ENCODE measurements at places on chromosomes 16 and 17.
A peak's percentile ranks its signal among the peaks of the same experiment; 100 is the strongest.

GRCh38 chr17:15512071-15512709, 44.8 kb upstream of the CDRT4 start:
- DNase-seq: no peak

DNA sequence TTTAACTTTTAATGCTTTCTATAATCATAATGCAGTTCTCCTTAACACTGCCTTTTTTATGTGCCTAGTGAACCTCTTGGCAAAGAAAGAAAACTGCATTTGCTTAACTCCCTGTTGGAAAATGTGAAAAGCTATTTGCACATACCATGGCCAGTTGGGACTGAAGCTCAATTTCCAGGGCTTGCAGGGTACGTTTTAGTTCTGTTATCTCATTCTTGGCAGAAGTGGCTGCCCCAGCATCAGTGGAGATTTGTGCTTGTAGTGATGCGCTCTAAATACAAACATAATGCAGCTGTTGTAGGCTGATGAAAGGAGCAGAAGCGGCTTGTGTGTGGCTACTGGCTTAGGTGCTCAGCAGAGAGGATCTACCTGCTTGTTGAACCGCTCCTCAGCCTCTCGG, 3.7 kb downstream of the KRT24 start:
- no peak for DNase-seq

DNA sequence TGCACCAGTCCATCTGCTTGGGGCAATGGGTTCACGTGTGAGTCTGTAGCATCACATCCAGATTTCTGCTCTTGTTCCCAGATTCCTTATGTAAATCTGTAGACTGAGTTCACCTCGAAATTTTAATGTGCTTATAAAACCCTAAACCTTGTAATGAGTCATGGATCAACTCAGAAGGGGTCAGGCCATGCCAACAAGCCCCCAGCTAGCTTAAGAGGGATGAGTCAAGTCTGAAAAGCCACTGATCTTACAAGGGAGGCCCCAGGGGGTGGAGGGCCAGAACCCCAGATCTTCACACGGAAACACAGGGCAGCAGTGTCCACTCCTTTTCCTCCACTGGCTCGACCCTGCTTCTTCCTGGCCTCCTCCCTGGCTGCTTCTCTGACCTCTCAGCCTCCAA, 399.1 kb upstream of the CDH5 start:
- DNase-seq: no peak

- no peak for DNase-seq
Measured at GRCh38 chr16:82439678-82440293, 187.0 kb upstream of the CDH13 start.

DNA sequence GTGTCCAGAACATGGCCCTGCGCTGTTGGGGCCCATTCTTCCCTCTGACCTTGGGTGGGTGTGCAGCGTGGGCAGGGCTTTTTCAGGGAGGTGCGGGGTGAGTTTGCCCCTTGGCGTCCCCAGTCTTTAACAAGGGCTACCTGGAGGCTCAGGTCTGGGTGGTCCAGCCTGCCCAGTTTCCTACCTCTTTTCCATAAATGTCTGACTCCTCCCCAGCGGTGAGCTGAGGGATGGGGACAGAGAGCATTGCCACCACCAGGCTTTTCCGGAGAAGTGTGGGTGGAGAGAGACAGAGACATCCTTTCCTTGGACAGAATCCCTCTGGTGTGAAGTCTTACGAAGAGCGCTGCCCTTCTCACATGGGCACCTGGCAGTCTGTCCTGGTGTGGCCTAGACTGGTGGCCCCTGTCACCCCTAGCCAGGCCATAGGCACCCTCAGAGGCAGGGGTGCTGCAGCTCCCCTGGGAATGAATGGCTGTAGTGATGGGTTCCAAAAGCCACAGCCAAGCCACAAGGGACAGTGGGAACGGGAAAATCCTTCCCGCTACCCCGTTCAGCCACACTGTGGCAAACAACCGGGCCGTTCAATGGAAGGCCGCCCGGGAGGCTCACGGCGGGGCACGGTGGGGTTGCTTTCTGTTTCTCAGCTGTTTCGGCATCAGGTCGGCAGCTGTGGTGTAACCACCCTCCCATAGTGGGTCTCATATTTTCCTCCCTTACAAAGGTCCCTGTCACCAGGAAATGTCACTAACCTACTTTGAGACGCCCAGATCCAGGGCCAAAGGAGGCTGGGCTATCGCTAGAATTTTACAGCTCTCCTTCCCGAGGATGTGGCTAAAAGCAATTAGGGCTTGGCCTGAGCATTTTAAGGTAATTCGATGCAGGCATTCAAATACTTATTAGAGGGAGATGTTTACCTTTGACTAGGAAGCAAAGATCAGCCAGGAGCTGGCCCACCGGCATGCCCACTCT, 61.9 kb upstream of the GSE1 start:
- DNase-seq: no peak

DNA sequence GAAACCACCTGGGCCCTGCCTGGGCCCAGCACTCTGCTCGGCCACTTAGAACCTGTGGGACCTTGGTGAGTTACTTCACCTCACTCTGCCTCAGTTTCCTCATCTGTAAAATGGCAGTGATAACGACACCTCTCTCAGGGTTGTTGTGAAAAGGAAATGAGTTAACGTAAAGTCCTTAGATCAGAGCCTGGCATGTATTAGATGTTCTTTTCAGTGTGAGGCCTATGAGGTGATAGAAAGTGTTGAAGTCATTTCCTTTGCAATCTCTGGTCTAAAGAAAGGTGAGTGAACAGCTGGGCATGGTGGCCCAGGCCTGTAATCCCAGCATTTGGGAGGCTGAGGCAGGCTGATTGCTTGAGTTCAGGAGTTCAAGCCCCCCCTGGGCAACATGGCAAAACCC, 51.7 kb upstream of the LGALS9 start:
- no peak for DNase-seq

- DNase-seq: peak; percentile 88
Measured at GRCh38 chr17:75827308-75828075, 16.7 kb downstream of the UNC13D start.

GRCh38 chr17:18280249-18280648, 19.8 kb downstream of the MIEF2 start:
- no peak for DNase-seq

GRCh38 chr16:77790912-77791311, 2.5 kb downstream of the VAT1L start:
- no peak for DNase-seq

GRCh38 chr16:19868421-19868820, 16.2 kb downstream of the GPRC5B start:
- no peak for DNase-seq

DNA sequence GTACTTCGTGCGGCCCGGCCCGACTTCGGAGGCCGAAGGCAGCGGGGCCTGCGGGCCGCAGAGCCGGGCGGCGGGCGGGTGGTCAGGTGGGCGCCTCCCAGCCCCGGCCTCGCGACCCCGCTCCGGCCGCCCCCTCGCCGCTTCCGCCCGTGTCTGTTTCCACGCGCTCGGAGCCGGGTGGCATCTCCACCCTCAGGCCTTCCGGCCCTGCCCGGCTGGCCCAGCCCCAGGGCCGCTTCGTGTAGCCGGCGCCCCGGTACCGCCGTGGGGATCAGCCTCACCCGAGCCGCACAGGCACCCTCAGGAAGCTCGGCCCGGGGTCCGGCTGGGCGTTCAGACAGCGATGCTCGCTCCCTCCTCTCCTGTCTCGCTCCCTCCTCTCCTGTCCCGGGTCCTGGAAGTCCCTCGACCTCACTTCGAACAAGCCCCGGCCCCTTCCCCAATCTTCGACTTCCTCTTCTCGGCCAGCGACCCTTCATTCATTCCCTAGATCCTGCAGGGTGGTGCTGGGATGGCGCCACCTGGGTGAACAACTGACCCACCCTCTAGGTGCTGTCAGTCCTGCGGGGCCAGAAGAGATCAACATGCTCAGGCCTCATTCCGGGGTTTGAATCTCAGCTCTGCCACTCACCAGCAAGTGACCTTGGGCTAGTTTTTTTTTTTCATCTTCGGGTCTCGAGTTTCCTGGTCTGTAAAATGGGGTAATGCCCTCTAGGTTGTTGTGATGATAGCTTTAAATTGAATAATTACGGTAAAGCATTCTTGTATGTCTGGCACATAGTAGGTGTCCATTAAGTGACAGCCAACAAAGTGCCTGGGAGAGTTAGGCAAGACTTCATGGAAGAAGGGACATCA, 610 bp downstream of the VPS4A start:
- peak; percentile 81 for DNase-seq

- no peak for DNase-seq
Measured at GRCh38 chr16:22971346-22971924, 157.5 kb downstream of the HS3ST2 start.

- no peak for DNase-seq
Measured at GRCh38 chr17:66570447-66571195, 264.3 kb upstream of the CACNG5 start.

GRCh38 chr17:59696682-59697277, 10.4 kb downstream of the PTRH2 start:
- DNase-seq: no peak

DNA sequence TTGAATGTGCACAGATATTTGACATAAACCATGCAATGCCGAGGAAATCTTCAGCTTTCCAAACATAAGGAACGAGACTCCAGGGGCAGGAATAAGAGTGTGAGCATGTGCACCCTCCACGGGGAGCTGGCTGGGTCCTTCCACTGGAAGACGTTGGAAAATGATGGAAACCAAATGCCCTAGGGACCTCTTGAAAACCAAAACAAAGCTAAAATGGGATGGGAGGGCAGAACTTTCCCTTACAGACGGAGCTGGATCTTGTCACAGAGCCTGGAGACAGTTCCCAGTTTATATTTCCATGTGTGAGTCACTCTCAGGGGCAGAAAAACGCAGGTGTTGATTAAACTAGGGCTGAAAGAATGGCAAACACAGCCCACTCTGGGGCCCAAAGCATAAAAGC, 34.4 kb upstream of the DNAH17 start:
- DNase-seq: no peak

- no peak for DNase-seq
Measured at GRCh38 chr17:50059759-50060273, 3.9 kb downstream of the ITGA3 start.

- peak; percentile 34 for DNase-seq
Measured at GRCh38 chr17:82949361-82949760, 109.5 kb upstream of the ZNF750 start.

DNA sequence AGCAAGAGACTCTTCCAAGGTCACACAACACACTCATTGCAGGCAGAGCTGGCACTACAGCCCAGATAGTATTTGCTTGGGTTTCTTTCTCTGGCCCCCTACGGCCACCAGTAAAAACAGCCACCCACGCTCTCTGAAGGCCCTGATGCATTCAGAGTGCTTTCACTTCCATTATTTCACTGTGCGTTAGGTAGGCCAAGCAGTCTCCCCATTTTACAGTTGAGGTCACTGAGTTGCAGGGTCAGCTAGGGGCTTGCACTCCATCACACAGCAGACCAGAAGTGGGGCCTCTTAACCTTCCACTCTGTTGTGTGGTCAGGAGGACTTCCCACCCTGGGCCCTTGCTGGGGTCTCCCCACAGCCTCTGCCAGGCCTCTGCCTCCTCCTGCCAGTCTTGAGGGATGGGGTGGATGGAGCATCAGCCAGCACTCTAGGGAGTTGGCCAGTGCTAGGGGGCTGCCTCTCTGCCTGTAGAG, 2.5 kb downstream of the TBX21 start:
- peak; percentile 65 for DNase-seq

GRCh38 chr17:32356750-32357149, 6.8 kb downstream of the ZNF207 start:
- DNase-seq: no peak

DNA sequence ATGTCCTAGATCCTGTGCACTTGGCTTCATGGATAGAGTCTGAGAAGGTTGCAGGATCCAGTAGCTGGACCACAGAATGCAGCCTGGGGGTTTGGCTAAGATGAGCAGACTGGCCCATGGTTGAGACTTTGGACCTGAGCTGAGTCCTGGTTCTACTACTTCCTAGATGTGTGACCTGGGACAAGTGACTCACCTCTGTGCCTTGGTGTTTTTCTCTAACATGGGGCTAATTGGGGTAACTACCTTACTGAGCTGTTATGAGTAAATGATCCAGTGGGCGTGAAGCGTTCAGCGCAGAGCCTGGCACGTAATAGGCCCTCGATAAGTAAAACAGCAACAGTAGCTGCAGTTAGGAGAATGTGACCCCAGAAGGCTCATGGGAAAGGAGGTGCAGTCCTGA, 38.8 kb downstream of the SNX20 start:
- DNase-seq: no peak

GRCh38 chr16:11327277-11328171, 17.7 kb upstream of the RMI2 start:
- DNase-seq: peak; percentile 70

DNA sequence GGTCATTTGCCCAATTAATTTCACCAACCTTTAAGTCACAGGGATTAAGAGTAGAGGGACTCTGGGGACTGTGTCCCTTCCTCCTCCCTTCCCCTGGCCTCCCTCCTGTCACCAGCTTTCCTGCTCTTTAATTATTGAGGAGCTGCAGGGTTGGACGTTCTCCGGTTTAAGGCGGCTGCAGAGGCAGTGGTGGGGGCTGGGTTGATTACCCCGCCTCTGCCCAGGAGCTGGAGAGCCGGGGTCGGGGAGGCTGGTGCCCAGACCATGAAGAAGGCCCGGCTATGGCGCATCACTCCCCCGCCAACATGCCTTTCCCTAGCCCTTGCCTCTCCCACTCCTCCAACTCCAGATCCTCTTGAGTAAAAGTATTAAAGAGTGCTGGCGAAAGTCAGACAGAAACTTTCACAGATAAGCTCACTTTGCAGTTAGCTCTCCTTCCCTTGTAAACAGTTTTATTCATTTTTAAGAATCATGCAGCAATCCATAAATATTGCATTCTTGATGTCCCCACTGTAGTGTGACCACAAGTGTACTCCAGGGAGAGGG, 1.1 kb upstream of the FOXJ1 start:
- peak; percentile 50 for DNase-seq

- no peak for DNase-seq
Measured at GRCh38 chr16:77762262-77762661, 26.1 kb upstream of the VAT1L start.

DNA sequence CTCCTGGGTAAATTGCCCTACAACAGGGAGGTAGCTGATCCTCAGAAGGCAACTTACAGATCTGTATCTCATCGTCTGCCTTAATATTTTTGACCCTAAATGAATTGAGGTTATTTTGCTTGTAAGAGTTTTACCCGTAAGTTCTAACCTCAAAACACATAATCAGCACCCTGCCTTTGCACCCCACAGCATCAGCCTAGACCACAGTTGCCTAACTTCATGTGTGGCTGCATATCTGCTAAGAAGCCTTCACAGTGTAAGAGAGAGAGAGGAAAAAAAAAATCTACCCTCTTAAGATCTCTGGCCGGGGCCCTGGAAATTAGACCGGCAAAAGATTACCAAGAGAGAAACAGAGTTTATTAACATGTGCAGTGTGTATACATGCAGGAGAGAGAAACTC, 76.9 kb downstream of the ARHGAP44 start:
- no peak for DNase-seq

GRCh38 chr16:4637501-4638166, 13.0 kb downstream of the MGRN1 start:
- DNase-seq: no peak

DNA sequence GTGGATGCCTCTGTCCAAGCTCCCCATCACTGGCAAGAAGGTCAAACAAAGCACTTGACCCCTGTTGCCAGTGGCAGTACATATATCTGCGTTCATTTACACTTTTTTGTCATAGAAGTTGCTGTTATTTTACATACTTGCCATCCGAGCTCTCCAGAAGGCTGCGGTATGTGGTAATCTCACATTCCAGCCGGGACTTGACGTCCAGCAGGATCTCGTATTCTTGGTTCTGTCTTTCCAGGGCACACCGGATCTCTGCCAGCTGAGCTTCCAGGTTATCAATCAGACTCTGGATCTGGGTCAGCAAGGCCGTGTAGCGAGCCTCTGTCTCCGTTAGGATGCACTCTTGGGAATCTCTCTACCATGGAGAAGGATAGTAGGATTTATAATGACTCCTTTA, 6.6 kb downstream of the KRT39 start:
- no peak for DNase-seq

- DNase-seq: no peak
Measured at GRCh38 chr16:2712546-2712945, 7.5 kb downstream of the PRSS27 start.

GRCh38 chr16:57966204-57966771, 4.6 kb downstream of the CNGB1 start:
- DNase-seq: no peak

Data from activated effector memory CD4-positive, alpha-beta T cell treated with anti-CD3 and anti-CD28 coated beads, Interleukin-2, amount 50 U/mL, for 16 hours (primary cell).